Stimulated activated CD4-positive, alpha-beta T cell treated with anti-CD3 and anti-CD28 coated beads, Interleukin-12 subunit alpha, Interleukin-12 subunit beta, amount 100 ng/mL, for 4 hours (primary cell): ENCODE measurements at places on chromosomes 4 and X.

GRCh38 chrX:46044486-46044885 is 500.7 kb downstream of the ZNF674 start:
- no peak for DNase-seq

GRCh38 chr4:161189286-161190134 is 974.3 kb downstream of the FSTL5 start:
- DNase-seq, result no peak

DNA sequence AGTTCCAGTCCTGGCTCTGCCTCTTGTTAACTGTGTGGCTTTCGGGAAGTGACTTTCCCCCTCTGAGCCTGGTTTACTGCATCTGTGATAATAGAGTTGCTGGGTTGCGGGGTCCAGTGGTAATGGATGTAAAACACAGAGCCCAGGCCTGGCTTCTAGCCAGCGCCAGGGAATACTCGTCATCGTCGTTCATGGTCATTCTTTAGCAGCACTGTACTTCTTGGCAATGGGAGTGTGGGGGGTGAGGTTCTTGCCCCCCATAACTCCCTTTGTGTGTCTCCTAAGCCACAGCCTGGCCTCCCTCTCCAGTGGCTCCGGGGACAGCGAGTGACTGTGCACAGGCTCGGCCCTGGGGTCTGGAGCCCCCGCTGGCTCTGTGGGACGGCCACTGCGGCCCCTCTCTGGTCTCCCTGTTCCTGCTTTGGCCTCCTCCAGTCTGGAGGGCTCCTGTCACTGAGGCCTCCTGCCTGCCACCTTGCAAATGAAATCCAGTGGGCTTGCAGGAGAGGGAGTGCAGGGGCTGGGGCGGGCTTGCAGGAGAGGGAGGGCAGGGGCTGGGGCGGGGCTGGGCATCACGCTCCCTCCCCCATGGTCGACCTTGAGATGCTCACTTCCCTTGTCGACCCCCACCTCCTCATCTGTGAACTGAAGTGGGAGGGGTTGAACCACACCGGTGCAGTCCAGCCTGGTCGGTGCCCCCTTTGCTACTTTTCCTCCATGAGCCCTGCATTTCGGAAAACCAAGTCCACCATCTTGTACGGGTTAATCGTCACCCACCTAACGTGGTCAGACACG is 13.2 kb downstream of the PSAPL1 start:
- DNase-seq, result no peak

DNA sequence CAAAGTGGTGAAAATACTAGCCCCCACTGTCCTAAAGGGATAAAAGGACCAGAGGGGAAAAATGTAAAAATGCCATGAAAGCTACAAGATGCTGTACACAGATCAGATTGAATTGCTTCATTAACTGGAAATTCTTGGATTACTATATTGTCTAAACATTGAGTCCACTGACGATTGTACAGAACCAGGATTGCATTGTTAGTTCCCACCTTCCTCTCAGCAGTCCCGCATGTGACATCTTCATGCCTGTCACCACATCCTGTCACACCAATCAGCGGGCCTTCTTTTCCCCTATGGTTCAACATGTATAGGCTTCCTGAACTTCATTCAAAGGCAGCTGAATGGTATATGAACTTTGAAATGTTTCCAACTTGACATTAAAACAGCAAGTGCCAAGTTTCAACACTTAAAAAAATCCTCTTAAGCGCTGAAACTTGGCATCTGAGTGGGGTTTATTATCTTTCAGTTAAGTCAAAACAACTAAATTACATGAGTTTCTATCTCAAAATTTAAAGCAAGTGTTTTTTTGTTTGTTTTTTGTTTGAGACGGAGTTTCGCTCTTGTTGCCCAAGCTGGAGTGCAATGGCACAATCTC is 24.6 kb downstream of the ZRSR2 start:
- DNase-seq, result no peak

DNA sequence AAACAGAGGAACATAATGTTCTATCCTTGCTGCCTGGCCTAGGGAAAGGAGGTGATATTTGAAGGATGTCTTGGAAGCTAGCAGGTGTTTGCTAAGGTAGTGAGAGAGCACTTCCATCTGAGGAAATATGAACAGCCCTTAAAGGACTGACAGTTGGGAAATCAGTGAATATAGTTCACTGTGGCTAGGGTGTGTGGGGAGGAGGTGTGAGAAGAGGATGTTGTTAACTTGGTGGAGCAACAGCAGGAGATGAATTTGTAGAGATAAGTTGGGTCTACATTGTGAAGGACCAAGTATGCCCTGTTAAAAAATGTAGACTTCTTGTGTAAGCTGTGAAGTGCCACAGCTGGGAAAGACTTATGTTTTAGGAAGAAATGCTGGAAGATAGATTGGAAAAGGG is 25.5 kb downstream of the TBC1D19 start:
- DNase-seq, result no peak

DNA sequence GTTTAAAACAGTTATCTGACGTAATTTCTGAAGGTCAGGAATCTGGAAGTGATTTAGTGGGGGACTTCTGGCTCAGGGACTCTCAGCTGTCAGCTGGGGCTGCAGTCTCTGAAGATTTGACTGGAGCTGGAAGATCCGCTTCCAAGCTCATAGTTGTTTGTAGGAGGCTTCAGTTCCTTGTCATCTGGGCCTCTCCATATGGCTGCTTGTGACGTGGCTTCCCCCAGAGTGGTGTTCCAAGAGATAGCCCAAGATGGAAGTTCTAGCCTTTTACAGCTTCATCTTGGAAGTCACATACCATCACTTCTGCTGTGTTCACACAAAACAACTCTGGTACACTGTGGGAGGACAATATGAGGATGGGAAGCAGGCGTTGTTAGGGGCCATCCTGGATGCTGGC is 2.1 kb downstream of the MPC1L start:
- DNase-seq, result no peak

DNA sequence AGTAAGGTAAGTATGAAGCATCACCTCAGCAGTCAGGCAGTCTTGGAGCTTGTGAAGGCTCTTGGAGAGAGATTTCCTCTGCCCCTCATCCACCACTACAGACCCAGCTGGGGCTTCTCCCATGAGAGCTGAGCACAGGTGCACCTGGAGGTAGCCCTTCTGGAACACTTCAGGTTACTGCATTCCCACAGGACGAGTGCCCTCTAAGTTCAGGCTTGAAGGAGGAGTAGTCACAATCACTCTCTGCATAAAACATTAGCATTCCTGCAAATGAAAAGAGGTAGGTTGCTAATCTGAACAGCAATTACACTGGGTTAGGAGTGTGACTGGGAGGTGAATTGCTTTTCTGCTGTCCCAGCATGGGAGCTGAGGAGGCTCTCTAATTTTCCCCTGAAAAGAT is 308.8 kb downstream of the TEX13C start:
- no peak for DNase-seq

DNA sequence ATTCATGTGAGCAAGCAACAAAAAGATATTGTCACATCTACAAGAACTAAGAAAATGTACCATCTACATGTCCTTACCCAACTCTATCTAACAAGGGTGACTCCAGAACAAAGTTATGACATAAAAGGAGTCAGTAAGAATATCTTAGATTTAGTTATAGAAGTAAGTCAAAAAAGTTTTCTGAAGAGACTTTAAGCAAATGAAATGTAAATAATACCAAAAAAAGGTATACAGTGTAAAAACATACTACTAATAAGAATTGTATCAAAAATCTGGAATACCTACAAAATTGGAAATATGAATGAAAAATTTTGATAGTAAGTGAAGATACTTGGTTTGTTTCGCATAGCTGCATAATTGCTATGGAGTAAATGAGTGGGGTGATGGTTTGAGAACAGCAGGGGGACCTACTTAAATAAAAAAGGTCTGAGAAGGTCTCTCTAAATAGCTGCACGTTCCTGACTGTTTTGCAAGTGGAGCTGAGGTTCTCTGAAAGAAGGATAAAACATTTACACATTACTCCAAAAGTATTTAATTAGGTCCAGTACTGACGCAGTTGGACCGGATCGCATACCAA is 51.0 kb upstream of the ENPP6 start:
- DNase-seq, result no peak

DNA sequence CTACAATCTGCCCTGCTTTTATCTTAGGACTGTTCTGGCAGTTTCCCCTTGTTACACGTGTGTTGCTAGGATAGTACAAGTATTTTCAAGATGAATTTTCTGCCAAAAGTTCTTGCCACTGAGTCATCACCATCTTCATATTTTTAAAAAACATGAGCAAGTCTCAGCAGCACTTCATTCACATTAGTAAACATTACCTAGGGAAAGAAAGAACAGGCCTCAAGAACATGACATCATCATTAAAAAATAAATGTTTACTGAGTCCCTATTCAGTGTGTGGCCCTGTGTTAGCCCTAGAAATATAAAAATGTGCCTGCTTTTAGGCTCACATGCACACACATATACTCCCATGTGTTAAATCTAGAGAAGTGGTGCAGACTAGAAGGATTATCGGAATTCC is 18.7 kb upstream of the GPC3 start:
- no peak for DNase-seq

GRCh38 chrX:118968031-118968430 is 6.4 kb upstream of the LONRF3 start:
- DNase-seq, result no peak

DNA sequence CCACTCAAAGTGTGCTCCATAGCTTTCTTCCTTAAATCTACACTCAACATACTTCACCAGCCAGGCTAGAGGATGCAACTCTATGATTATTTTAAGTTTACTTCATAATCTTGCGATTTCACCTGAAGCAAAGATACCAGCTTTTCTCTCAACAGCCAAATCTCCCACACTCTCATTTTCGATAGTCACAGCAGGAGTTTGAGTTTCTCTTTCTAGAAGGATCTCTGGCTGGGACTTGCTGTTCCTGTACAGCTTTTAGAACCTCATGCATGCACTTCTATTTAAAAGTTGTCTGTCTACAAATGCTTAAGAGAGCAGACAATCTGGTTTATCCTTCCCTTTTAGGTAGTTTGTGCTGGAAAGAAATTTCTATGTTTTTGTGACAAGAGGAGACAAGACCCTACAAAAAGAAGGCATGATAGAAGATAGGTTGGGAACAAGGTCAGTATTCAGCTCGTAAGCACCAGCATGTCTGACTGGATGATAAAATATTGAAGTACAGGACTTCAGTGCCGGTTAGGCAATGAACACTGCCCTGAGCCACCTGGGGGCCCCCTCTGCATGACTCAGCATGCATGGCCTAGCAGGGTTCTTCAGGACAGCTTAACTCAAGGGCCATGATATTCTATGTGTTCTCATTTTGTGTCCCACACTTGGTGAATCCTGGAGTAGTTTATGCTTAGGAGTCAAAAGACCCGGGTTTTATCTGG is 65.6 kb downstream of the ATXN3L start:
- DNase-seq, result no peak

- DNase-seq, result peak; percentile 97
These were observed at the start of gene FRG1 for GRCh38 chr4:189940178-189941004. FRG1 (plus strand) TSS chr4:189940872; CDS start chr4:189941010, 138 bp downstream.

DNA sequence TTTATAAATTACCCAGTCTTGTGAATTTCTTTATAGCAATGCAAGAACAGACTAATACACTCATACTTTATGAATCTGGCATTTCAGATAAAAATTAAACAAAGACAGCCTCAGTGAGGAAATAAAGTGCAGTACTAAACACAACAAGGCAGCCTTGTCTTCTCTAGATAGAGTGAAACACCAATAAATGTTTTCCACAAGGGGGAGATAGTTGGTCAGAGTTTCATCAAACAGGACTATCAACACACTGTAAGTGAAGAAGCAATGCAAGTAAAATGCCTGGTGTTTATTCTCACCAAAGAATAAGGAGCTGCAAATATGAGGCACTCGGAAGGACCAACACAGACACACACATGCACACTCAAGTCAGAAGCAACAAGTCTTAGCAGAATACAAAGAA is 62.8 kb downstream of the FAM9B start:
- DNase-seq, result no peak

- DNase-seq, result no peak
These were observed 19.1 kb downstream of the BCOR start for GRCh38 chrX:40078489-40079227.

GRCh38 chr4:1400191-1400805 is 5.9 kb downstream of the NKX1-1 start:
- no peak for DNase-seq

- no peak for DNase-seq
These were observed 443.3 kb downstream of the GBA3 start for GRCh38 chr4:23135792-23136645.

DNA sequence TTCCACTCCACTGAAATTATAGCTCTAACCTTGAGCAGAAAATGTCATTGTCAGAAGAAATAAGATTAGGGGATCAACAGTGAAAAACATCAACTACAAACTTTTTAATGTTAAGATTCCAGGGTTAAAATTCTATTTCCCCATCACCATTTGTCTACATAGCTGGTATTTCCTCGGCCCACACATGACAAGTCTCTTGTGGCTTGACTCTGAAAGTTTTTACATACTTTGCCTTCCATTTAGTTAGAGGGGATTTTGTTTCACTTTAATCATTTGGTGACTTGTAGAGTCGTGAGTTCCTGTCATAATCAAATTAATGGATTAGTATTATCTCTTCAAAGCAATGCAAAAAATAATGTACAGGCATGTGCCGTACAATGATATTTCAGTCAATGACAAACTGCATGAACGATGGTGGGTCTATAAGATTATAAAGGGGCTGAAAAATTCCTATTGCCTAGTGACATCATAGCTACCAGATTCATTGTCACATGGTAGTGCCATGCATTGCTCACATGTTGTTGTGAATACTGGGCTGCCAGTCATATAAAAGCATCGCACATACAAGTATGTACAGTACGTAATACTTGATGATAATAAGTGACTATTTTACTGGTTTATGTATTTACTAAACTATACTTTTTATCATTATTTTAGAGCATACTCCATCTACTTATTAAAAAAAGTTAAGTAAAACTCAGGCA is 72.0 kb downstream of the ING2 start:
- no peak for DNase-seq

- DNase-seq, result peak; percentile 58
These were observed 160.9 kb downstream of the SMIM20 start for GRCh38 chr4:26074712-26075430.

GRCh38 chrX:129781680-129782495 is 2.1 kb downstream of the SASH3 start:
- peak; percentile 31 for DNase-seq

- no peak for DNase-seq
These were observed 137.4 kb downstream of the FRYL start for GRCh38 chr4:48642421-48643374.

- no peak for DNase-seq
These were observed 175.0 kb upstream of the UGT8 start for GRCh38 chr4:114423582-114423981.

- no peak for DNase-seq
These were observed 18.6 kb upstream of the UBA1 start for GRCh38 chrX:47174846-47175587.

DNA sequence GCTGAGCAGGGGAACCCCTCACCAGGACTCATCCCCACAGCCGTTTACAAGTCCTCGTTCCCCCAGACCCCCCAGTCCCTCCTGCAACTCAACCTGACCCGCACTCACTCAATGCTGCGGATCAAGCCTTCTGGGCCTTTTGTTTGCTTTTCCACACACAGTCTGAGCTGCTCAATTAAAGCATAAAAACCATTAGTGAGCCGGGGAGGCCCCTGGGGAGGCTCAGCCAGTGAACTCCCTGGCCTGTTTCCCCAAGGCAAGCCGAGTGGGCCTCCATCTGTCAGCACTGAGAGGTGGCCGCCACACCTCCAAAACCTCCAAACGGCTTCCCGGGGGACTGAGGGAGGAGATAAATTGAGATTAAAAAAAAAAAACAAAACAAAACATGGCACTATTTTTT is 158.5 kb downstream of the SHOX start:
- DNase-seq, result no peak
